ENCODE measurements at places on chromosomes 11 and 22. TPM values are rescaled to one million over a fixed set of nuclear protein-coding genes. Genes with fewer than 3 reads are reported as not detected.

YPEL1 gene
- polyA plus RNA-seq, result 3.0 TPM

MS4A3 gene
- 0.20 TPM for polyA plus RNA-seq

WNT11 gene
- 2.7 TPM for polyA plus RNA-seq

LUZP2 gene
- polyA plus RNA-seq, result 0.09 TPM

GLYATL1 gene
- 0.05 TPM for polyA plus RNA-seq

CABP4 gene
- polyA plus RNA-seq, result 2.5 TPM

P2RY2 gene
- 3.1 TPM for polyA plus RNA-seq

FOSL1 gene
- polyA plus RNA-seq, result 19.9 TPM

OR5B21 gene
- polyA plus RNA-seq, result not detected

P2RY6 gene
- polyA plus RNA-seq, result 13.0 TPM

NXPE1 gene
- polyA plus RNA-seq, result not detected

MUC6 gene
- 0.06 TPM for polyA plus RNA-seq

SLC17A6 gene
- not detected for polyA plus RNA-seq

MCAM gene
- 51.9 TPM for polyA plus RNA-seq

DNAL4 gene
- polyA plus RNA-seq, result 22.2 TPM

TRIM49D1 gene
- polyA plus RNA-seq, result not detected

DNAJC24 gene
- 6.4 TPM for polyA plus RNA-seq

F2 gene
- polyA plus RNA-seq, result not detected

RIC3 gene
- 10.0 TPM for polyA plus RNA-seq

SMIM38 gene
- 0.12 TPM for polyA plus RNA-seq

FAR1 gene
- 23.0 TPM for polyA plus RNA-seq

CADM1 gene
- polyA plus RNA-seq, result 64.6 TPM

OR10D3 gene
- polyA plus RNA-seq, result not detected

THRSP gene
- polyA plus RNA-seq, result 0.12 TPM

OR1S1 gene
- polyA plus RNA-seq, result not detected

CDPF1 gene
- 11.6 TPM for polyA plus RNA-seq

TREH gene
- polyA plus RNA-seq, result 0.19 TPM

PDGFB gene
- polyA plus RNA-seq, result 56.7 TPM

LINC01488 gene
- not detected for polyA plus RNA-seq

PAAF1 gene
- 13.3 TPM for polyA plus RNA-seq

SHANK3 gene
- 28.5 TPM for polyA plus RNA-seq

RIMBP3C gene
- 0.10 TPM for polyA plus RNA-seq

JHY gene
- polyA plus RNA-seq, result 2.4 TPM

CD248 gene
- 9.2 TPM for polyA plus RNA-seq

C11orf21 gene
- 4.3 TPM for polyA plus RNA-seq

OR2D2 gene
- not detected for polyA plus RNA-seq

TOMT gene
- polyA plus RNA-seq, result not detected

MUC5AC gene
- polyA plus RNA-seq, result 1.3 TPM

OR6A2 gene
- not detected for polyA plus RNA-seq

ISX gene
- polyA plus RNA-seq, result not detected

ZP1 gene
- not detected for polyA plus RNA-seq

FOLR3 gene
- 14.0 TPM for polyA plus RNA-seq

SLC6A5 gene
- polyA plus RNA-seq, result not detected

C11orf91 gene
- 0.58 TPM for polyA plus RNA-seq

Measured in lung (tissue), 17 donors.